ENCODE measurements at places on chromosomes 2 and 18.
A peak's percentile ranks its signal among the peaks of the same experiment; 100 is the strongest.

- DNase-seq, result peak; percentile 76
These were observed 10.8 kb upstream of the ERMN start for GRCh38 chr2:157336137-157337010.

DNA sequence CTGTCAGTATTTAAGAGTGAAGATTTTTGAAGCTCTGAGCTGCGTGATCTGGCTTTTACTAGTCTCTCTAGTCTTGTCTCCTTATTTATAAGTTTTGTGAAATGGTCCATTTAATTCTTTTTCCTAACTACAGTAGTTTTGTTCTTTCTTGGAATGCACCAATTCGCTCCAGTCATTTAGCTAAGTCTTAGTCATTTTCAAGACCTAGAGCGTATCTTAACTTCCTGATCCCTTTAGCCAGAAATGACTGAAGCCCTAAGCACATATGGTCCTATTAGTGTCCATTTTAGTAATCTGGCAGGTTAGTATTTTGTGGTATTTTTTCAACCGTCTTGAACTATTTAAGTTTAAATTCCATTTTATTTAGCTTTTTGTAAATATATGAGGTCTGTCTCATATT is 3.6 kb downstream of the BIRC6 start:
- no peak for DNase-seq

DNA sequence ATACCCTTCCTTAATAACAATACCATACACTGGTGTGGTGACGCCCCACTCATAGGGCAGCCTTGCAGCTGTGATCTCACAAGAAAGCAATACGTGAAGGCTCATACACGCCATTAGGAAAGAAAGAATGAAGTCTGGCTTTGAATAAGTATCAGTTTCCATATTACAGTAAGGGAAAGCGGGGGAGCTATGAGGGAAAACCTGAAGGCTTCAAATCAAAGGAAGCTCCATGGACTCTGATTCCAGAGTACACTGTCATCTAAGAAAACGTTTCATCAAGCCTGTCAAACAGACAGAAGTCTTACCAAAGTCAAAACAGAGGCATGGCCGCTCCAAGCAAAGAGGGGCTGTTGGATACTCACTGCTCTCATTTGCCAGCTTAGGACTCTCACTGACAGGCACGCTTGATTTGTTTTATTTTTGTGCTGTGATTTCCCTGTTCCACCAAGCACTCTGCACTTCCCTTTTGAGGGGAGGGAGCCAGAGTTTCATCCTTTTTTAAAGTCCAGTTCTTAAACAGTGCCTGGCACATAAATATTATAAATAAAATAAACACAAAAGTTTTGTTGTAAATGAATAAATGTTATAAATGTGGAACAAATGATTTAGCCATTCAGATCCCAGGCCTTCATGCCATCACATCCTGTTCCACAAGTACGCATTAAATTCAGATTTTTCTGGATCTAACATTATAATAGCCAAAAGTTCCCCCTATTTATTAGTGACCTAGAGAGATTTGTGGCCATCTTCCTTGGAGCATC is 221.2 kb downstream of the PIEZO2 start:
- no peak for DNase-seq

DNA sequence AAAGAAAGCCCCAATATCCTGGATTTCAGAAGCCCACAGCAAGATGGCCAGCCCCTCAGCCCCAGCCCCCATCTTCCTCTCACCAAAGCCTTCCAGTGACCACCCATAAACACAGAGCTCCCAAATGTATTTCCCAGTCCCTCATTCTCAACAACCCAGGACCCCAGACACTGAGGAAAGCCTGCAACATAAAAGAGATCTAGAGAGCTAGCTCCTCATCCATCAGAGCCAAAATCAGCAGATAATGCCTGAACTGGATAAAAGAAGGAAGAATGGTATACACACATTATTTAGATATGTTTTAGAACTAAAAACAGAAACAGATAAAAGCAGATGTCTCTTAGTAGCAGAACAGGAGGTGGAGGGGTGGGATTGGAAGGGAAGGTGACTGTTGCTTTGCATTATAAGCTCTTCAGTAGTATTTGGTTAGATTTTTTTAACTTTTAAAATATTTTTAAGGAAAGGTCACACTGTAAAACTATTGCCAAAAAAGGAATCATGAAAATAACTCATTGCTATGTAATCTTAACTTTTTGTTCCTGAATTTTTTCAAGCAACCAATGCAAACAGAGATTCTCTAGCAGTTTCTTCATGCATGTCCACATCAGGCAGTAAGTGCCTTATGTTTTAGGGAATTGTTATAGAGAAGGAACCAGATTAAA is 144.2 kb upstream of the PKDCC start:
- no peak for DNase-seq

DNA sequence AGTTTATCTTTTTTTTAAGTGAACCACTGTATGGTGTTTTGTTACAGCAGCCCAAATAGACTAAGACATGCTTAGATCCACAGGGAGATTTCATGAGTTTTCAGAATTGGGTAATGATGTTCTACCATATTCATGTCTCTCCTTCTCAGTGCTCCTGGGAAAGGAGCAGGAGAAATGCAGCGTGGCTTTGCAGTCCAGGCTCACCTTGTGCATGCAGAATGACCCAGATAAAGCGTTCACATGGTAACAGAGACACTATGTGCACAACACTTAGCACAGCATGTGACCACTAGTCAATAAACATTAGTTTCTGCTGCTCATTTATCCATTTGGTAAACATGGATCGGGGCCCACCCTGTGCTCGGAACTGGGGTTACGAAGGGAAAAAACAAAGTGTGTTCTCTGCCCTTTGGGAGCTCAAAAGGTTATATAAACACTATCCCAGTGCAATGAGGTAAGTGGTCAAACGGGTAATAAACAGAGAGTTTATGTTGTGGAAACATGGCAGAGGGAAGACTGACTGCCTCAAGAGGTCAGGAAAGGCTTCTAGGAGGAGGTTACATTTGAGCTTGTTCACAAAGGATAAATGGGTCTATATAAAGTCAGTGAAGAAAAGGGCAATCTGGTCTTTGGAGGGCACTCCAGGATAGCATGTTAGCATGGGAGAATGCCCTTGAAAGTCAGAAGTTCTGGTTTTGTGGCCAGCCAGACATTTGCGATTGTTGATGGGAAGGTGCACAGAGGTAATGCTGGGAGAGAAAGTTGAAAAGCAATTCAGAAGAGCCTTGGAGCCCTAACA is 299.2 kb downstream of the TDRD15 start:
- DNase-seq, result peak; percentile 22

DNA sequence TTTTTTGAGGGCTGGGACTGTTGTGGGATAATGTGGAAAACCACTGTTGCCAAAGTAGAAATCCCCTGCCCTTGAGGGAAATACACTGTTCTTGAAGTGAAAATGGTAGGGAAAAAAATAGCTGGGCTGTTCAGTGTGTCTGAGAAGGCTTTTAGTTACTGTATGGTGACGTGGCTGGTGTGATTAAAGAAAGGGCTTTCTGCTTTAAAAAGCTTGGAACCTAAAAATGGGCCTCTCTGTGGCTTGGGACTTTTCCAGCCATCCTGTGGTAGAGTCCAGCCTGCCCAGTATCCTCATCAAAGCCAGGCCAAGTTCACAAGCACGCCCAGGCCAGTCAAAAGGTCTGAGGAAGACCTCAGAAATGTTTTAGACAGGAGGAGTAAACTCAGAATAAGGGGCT is 6.8 kb downstream of the MGAT5 start:
- no peak for DNase-seq
